HCT116 (cell line): ENCODE measurements at places on chromosomes 2 and 18.
A peak's percentile ranks its signal among the peaks of the same experiment; 100 is the strongest.

DNA sequence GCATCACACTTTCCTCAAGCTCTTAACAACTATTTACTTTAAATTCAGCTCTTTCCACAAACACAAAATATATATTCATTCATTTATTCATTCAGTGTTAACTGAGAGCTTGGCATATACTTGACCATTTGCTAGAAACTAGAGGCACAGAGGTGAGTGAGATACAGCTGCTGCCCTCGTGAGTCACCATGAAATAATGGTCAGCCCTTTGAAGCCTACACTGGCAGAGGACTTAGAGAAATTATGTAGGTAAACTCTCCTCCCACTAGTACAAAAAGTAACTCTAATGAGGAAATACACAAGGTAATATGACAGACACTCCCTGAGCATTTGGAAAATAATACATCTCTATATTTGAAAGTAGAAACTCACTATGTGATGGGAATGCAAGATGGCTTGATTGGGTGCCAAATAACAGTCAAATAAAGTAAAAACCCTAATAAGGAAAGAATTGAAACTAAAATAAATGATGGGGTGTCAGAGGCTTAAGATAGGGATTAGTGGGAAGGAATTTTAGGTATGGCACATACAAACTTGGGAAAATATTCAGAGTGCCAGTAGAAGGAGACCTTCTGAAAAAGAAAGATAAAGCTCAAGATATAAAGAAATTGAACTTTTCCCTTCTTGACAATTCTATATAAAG is 61.1 kb downstream of the ANTXR1 start:
- DNase-seq, result no peak

DNA sequence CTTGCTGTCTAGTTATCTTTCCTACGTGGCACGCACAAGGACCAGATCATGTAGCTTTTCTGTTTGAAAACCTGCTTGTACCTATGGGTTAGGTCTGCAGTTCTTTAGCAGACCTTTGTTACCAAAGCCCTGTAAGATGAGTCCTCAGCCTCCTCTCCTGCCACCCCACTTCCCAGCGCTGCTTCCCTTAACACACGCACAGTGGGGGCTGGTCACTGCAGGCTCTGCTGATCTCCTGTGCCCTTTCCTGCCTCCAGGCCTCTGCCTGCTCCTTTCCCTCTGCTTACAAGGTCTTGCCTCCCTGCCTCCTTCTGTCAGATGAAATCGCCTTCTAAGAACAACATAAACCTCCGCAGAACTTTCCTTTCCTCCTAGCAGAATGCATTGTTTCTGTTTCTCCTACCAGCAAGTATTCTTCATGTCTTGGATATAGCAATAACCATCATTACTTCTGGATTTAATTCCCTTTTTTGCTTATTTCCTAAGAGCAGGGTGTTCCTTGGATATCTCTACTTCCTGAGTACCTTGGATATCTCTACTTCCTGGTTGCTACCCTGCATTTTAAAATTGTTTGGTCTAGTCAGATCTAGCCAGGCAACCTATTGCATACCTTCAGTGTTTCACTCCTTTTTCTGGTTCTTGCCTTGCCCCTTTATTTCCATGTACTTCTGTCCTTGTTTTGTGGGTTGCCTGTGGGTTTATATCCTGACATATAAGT is 159.6 kb upstream of the ALPP start:
- no peak for DNase-seq

- peak; percentile 46 for DNase-seq
Observed at GRCh38 chr2:714005-714741, 37.0 kb upstream of the TMEM18 start.

- DNase-seq, result no peak
Observed at GRCh38 chr2:39240758-39241157, 3.0 kb downstream of the CDKL4 start.

GRCh38 chr18:61727241-61728193 is 165.3 kb downstream of the RNF152 start:
- DNase-seq, result no peak

DNA sequence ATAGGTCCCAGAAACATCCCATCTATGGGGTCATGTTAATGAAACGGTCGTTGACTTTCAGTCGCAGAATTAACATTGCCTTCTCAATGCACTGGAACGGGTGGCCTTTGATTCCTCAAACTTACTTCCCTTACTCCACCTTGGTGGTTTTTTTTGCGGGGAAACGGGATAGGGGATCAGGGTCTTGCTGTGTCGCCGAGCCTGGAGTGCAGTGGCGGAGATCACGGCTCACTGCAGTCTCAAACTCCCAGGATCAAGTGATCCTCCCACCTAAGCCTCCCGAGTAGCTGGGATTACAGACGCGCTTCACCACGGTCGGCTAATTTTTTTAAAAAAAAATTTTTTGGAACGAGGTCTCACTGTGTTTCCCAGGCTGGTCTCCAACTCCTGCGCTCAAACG is 754 bp downstream of the ATG16L1 start:
- no peak for DNase-seq

GRCh38 chr2:61436092-61436491 is 34.8 kb downstream of the USP34 start:
- no peak for DNase-seq

DNA sequence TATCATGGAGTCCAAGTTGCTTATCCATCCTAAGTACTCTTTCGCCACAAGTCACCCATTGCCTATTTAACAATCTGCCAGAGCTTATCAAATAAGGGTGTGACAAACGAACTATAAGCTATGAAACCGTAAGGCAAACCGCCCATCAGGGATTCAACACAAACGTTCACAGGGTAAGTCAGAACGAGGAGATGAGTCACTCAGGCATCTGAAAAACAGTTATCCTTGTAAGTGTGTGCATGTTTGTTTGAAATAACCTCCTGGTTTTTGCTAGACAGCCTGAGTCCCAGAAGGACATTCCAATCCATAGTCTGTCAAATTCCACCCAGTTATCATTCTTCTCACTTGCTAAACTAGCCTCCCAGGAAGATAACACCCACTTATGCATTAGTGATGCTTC is 299.1 kb downstream of the PAX3 start:
- no peak for DNase-seq

DNA sequence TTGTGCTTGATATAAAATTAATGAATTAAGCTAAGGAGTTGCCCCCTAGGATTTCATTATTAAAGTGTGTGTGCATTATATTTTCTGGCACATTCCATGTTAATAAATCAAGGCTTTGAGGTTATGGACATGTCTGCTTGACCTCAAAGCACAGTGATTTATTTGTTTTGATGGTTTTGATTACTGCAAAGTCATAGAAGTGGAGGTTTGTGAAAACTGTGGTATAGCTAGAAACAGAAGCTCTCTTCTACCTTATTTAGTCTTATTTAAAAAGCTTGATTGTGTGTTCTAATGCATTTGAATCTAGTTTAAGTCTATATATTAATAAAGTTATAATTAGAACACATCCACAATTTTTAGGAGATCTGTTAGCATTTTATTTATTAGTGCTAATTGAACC is 32.2 kb downstream of the DOK6 start:
- DNase-seq, result no peak

GRCh38 chr2:147630585-147630984 is 214.2 kb upstream of the ACVR2A start:
- DNase-seq, result no peak

GRCh38 chr2:149738767-149739166 is 151.2 kb upstream of the MMADHC start:
- no peak for DNase-seq

DNA sequence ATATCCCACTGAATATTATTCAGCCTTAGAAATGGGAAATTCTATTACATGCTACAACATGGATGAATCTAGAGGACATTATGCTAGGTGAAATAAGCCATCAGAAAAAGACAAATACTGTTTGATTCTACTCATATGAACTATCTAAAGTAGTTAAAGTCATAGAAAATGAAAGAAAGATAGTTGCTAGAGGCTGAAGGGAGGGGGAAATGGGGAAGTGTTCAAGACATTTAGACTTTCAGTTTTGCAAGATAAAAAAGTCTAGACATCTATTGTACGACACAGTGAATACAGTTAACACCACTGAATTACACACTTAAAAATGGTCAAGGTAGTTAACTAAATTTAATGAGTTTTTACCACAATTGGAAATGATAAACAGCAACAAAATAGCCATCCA is 835.9 kb upstream of the CHAC2 start:
- no peak for DNase-seq

GRCh38 chr2:120821446-120822160 is 85.9 kb downstream of the GLI2 start:
- no peak for DNase-seq

GRCh38 chr18:70645971-70646370 is 357.1 kb downstream of the SOCS6 start:
- no peak for DNase-seq

DNA sequence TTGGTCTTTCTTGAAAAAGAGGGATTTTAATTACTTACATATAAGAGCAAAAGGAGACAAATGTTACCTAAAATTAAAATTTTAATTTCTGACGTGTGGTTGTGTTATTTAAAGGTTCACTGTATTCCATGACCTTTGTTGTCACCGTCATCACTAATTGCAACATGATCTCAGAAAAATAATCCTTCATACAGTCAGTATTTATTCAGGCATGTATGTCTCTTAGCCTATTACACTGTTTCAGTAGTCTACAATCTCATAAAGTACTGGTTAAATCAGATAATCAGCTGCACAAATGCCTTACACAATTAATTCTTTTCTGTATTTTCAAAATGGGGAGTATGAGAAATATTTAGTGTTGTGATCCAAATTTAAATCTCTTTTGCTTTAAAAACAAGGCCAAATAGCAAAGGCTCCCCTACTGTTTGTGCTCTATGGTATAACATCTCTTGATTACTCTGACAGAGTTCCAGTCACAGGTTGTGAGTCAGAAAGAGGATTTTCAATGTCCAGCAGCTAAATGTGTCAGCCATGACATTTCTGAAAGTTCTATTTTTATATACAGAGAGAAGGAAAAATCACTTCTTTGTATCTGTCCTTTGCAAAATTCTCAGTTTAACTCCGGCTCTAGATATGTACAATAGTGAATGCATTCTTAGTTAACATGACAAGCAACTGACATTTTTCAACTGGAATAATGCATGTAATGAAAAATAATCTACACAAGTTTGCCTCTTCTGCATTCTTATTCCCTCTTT is 184.0 kb downstream of the FIGN start:
- no peak for DNase-seq

- no peak for DNase-seq
Observed at GRCh38 chr18:8705238-8705960, at the start of gene MTCL1. MTCL1 (plus strand) TSS chr18:8705556; CDS start chr18:8705661, 105 bp downstream.

GRCh38 chr18:48238206-48238605 is 171.0 kb downstream of the ZBTB7C start:
- DNase-seq, result no peak

- no peak for DNase-seq
Observed at GRCh38 chr2:64186699-64187605, 42.7 kb upstream of the PELI1 start.

DNA sequence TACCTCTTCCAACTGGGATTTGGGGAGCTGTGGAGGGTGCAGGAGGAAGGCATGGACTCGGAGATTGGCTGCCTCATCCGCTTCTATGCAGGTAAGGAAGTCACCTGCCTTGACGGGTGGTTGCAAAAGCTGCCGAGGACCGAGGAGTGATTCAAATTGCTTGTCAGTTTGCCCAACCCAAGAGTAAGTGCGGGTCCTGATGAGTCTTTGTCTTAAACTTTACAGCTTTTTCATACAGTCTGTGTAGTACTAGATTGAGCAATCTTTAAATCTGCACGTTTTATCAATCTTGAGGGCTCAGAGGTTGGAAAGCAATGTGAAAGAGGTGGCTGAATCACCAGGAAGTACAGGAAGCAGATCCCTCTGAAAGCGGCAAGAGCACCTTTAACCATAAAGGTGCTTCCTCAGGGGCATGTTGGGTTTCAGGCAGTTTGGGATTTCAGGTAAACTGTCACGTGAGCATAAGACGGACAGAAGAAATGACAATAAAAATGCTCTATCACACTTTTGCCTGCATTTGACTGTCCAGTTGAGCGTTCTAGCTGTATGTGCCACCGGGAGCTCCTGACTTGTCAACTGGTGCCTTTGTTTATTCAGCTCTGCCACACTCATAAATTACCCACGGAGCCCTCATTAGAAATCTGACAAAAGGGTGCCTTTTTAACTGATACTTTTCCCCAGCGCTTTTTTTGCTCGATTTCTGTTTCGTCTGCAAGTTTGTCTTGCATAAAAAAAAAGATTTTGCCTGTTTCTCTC is 2.0 kb downstream of the PHLPP1 start:
- DNase-seq, result peak; percentile 34

- no peak for DNase-seq
Observed at GRCh38 chr2:6657855-6658254, 207.9 kb downstream of the CMPK2 start.

DNA sequence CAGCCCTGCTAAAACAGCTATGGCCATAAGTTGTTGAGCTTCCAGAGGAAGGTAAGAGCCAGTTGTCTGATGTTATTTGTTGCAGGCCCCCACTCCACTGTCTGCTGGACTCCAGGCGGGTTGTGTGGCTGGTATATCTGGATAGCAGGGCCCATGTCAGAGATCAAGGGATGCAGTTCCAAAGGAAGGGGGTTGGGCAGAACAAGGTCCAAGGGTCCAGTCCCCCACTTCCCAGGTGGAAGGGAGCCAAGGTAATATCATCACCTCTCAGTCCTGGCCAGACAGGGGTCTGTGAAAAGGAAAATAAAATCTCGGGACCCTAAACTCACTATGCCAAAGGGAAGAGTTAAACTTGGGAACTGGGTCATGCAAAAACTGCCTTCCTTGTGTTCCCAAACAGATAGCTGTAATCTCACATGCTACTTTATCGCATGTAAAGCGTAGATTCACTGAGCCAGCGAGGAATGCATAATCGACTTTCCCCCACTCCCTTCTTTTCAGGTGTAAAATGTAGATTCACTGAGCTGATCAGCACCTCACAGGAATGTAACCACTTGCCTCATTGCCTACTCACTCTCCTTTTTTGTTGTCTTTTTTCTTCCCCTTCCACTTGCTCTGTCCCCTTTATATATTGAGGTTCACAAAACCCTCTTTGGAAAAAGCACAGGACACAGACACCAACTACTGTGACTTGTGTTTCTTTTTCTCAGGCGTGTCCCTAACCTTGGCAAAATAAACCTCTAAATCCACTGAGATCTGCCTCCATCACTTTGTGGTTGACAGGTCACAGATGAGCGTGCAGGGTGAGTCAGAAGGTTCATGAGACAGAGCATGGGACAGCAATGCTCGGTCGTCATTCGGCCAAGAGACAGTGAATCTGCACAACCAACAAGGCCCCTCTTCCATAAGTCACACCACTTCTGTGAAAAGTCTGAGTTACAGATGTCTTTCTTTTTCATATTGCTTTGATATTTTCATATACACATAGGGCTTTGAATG is 255.3 kb upstream of the SIX2 start:
- DNase-seq, result no peak
